ENCODE measurements at places on chromosomes 6 and 20.

- DNase-seq = no peak
Measured at GRCh38 chr20:2093159-2093781, 8.4 kb upstream of the STK35 start.

- DNase-seq = no peak
Measured at GRCh38 chr20:53734006-53734688, 140.5 kb upstream of the ZNF217 start.

DNA sequence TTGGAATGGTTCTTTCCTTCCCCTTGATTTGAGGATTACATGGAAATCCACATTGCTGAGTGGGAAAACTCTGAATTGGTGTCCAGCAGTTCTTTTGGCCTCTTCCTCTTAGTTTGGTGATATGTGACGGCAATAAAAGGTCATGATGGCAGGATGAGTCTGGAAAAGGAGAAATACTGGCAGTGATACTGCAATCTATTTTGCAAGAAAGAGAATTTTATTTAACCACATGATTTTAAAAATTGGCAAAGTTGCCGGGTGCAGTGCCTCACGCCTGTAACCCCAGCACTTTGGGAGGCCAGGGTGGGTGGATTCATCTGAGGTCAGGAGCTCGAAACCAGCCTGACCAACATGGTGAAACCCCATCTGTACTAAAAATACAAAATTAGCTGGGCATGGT lies 73.1 kb downstream of the ADTRP start:
- DNase-seq = no peak

DNA sequence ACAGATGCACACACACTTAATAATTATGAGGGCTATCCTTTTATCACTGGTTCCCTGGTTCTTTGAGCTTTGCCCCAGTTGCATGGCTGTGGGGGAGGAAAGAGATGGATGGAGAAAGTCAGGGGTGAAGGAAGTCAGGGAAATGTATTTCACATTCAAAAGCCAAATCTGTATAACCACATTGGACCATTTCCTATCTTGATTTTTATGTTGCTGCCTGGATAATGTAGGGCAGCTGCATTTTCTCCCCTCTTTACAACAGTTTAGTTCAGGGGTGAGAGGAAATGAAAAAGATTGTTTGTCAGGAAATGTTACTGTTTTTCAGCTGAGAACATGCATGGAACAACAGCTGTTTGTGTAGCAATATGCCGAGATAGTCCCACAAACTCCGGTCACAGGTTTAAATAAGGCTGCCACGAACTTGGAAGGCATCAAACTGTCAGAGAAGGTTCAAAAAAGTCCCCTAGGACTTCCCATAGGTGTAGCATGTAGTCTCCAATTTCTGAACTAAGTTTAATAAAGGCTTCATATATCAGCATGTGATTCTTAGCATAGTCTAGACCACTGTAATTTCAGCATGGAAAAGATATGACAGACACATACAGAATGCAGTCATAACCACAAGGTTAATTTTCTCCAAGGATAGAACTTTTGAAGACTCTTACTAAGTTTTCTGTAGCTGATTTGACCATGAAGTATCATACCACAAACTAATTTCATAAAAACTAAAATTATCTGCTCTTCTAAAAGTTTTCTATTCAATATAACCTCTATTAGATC lies 82.1 kb upstream of the COL21A1 start:
- no peak for DNase-seq

- no peak for DNase-seq
Measured at GRCh38 chr20:61934716-61935530, 130.8 kb downstream of the TAF4 start.

DNA sequence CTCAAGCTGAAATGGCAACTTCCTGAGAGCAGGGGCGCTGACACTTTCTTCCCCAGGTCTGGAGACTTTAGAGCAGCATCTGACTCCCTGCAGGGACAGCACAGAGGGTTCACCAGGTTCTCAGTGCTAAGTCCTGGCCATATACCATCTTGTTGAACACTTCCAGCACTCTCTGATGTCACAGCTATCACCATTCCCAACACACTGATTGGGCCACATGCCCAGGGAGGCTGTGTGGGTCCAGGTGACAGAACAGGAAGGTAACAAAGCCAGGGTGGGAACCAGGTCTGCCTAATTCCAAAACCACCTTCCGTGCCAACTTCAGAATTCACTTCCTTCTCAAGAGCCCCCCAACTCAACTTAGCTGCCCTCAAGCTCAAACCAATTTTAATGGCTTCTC lies 4.3 kb downstream of the APCDD1L start:
- no peak for DNase-seq

Data from stimulated activated CD4-positive, alpha-beta T cell treated with anti-CD3 and anti-CD28 coated beads, Interleukin-1b, Interleukin-23, amount 100 ng/mL, for 24 hours (primary cell).